Activated CD4-positive, alpha-beta T cell treated with anti-CD3 and anti-CD28 coated beads, Interleukin-2, amount 50 U/mL, for 4 hours (primary cell): ENCODE measurements at places on chromosomes 2 and 18.

- no peak for DNase-seq
Measured at GRCh38 chr2:96399342-96400048, 63.9 kb downstream of the NCAPH start.

DNA sequence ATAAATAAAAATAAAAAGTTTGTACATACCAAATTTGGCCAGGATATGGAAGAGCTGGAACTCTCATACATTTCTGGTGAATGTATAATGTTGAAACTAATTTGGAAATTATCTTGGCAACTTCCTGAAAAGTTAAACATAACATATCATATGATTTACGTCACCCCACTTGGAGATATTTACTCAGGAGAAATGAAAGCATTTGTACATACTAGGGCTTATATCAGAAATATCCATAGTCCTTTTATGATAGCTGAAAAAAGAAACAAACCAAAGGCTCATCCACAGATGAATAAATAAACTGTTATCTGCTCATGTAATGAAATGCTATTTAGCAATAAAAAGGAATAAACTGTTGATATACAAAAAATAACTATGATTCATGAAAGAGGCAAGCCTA is 318.2 kb upstream of the NRXN1 start:
- DNase-seq: no peak

DNA sequence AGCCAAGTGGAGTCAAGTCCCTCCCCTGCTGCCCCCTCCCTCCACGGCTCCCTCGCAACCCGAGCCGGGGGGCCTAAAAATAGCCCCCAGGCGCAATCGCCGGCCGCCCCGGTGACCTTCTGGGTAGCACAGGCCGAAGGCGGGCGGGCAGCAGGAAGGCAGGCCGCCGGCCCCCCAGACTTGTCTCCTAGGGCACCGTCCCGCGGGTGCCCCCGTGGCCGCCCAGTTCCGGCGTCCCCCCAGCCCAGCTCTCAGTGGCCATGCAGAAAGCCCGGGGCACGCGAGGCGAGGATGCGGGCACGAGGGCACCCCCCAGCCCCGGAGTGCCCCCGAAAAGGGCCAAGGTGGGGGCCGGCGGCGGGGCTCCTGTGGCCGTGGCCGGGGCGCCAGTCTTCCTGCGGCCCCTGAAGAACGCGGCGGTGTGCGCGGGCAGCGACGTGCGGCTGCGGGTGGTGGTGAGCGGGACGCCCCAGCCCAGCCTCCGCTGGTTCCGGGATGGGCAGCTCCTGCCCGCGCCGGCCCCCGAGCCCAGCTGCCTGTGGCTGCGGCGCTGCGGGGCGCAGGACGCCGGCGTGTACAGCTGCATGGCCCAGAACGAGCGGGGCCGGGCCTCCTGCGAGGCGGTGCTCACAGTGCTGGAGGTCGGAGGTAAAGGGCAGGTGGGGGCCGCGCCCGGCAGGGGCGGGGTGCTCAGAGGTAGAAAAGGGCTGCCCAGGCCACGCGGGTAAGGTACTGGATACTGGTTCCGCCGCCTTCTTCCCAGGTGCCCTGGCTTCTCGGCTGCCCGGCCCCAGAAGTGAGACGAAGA is at the start of gene SPEG:
Gene SPEG, plus strand, starts transcription at position 126 of the 808 bp plus-strand sequence. Its CDS starts 135 bp downstream, at position 261.
- no peak for DNase-seq

- DNase-seq: no peak
Measured at GRCh38 chr2:140529706-140530105, 1601.1 kb downstream of the LRP1B start.

- DNase-seq: no peak
Measured at GRCh38 chr18:76572518-76573247, 77.6 kb upstream of the ZNF516 start.
